ENCODE measurements at places on chromosomes 5 and 9. TPM values are rescaled to one million over a fixed set of nuclear protein-coding genes. Genes with fewer than 3 reads are reported as not detected.

The FRRS1L gene
- total RNA-seq: 85.4 TPM

The F12 gene
- 3.4 TPM for total RNA-seq

The ANKDD1B gene
- total RNA-seq: 1.3 TPM

The IL13 gene
- not detected for total RNA-seq

The PCDHGA4 gene
- total RNA-seq: 21.6 TPM

All from parietal lobe (tissue), 2 donors.